T-helper 2 cell (primary cell): ENCODE measurements at places on chromosomes 2 and 18.

DNA sequence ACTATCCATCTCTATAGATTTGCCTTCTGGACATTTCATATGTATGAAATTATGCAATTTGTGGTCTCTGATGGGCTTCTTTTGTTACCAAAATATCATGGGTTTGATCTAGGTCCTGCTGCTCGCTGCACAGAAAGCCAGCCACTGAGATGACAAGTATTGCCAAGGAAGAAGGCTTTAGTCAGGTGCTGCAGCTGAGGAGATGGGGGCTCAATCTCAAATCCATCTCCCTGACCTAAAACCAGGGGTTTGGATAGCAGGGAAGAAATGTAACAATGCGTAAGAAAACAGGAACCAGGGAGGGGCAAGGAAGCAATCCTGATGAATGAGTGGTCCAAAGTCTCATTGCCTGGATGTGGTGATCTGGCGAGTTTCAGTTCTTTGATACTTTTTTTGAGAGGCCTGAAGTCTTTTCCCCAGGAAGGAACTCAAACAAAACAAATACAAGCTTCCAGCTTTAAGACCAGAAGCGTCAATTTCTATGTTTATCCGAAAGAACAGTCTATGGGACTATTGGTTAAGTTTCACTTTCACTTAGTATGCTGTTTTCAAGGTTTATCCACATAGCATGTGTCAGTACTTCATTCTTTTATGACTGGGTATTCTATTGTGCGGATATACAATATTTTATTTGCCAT lies 3.4 kb upstream of the CKAP2L start:
- DNase-seq: no peak

GRCh38 chr2:110980339-110981062 lies 140.2 kb upstream of the BCL2L11 start:
- no peak for DNase-seq

- DNase-seq: no peak
Observed at GRCh38 chr18:42141439-42141838, 186.4 kb downstream of the PIK3C3 start.

DNA sequence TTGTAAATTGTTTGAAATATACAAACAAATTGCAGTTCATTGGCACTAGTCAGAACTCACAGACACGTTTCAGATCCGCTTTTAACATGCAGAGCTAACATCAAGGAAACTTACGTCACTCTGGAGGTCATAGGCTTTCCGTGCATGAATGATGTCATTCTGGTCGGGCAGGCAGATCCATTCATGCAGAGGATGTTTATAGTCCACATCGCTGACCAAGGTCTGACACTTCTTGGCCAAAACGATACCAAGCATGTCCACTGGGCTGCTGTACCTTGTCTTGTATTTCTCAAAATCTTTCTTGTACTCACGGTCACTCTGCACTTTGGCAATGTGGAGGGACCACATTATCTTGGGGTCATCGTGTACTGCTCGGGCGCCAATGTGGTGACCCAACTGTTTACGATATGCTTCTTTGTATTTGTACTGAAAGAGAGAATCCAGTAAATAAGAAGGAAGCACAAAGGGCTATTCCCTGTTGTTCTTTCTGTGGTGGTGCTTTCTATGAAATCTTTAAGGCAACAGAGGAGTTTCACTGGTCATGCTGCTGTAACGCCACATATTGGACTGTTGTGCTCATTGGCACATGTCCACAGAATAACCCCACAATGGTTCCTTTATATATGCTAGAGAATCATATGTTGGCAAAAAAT lies 114.8 kb downstream of the NEB start:
- DNase-seq: no peak

DNA sequence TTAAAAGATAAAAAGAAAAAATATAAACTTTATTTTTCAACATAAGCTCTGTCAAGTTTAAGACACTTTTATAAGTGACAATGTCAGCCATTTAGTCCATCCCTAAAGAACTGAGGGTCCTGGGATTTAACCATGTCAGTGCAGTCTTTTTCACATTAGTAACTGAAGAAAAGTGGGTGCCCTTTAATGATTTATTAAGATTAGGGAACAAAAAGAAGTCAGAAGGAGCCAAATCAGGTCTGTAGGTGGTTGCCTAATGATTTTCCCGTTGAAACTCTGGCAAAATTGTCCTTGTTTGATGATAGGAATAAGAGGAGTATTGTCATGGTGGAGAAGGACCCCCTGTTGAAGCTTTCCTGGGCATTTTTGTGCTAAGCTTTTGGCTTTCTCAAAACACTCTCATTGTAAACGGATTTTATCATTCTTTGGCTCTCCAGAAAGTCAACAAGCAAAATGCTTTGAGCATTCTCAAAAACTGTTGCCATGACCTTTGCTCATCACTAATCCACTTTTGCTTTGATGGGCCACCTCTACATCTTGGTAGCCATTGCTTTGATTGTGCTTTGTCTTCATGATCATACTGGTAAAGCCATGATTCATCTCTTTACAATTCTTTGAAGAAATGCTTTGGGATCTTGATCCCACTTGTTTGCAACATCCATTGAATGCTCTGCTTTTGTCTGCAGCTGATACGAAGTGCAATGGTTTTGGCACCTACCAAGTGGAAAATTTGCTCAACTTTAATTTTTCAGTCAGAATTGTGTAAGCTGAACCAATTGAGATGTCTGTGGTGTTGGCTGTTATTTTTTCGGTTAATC lies 22.0 kb downstream of the TSPYL6 start:
- no peak for DNase-seq

GRCh38 chr2:187698374-187699110 lies 144.3 kb upstream of the TFPI start:
- no peak for DNase-seq

GRCh38 chr2:66836851-66837250 lies 401.9 kb downstream of the MEIS1 start:
- DNase-seq: no peak

DNA sequence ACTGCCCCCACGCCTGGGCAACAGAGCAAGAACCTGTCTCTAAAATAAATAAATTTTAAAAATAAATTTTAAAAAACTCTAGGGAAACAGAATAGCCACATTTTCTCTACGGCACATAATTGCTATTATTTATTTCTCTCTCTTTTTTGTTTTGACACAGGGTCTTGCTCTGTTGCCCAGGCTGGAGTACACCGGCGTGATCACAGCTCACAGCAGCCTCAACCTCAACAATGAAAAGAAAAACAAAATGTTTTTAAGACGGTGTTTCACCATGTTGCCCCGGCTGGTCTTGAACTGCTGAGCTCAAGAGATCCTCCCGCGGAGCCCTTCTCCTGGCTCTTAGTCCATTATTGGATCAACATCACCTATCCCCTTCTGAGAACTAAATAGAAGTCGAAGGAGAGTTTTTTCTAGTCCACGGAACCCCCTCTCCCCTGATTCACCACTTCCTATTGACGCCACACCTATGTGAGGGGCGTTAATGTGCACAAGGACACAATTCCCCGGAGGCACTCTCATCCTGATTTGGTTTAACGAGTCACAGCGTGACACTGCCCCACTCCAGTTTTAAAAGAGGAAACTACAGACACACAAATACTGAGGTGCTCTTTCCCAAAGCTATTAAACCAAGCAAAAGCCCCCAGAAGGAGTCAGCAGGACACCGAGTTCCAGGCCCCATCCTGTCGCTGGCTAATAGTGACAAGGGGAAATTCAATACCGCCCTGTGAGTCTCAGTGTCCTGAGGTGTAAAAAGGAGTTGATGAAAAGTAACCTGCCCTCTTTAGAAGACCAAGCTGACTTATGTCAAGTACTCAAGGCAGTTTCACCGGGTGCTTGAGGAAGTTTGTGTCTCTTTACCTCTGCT lies 1.1 kb downstream of the NPC1 start:
- DNase-seq: peak; percentile 27

DNA sequence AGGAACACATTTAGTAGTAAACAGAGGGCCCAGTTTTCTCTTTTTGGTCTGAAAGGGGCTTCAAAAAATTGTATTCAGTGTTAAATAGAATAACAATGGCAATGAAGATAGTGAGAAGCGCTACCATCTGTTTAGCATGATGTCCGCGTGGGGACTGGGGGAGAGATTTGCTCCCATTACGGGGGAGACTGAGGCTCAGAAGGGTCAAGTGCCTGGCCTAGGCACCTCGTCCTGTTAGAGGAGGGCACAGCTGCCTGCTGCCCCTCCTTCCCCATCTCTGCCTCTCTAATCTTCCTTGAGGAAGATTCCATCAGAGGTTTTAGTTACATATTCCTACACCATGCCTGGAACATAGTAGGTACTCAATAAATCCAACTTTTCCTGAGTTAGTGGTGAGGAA lies 10.1 kb upstream of the TMEM185B start:
- DNase-seq: no peak

- DNase-seq: peak; percentile 34
Observed at GRCh38 chr2:212815453-212815852, 276.9 kb upstream of the ERBB4 start.

DNA sequence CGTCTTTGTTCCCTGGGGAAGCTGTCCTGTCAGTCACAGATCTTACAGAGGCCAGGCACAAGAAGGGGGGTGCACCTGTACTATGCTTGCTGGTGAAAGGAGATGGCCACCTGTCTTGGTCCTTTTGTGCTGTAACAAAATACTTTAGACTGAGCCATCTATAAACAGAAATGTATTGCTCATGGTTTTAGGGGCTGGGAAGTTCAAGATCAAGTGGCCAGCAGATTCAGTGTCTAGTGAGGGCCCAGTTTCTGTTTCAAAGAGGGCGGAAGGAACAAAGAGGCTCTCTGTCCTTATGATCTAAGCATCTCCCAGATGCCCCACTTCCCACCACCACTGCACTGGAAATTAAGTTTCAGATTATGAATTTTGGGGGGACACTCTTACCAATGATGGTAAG lies 35.5 kb upstream of the RPL37A start:
- DNase-seq: no peak

DNA sequence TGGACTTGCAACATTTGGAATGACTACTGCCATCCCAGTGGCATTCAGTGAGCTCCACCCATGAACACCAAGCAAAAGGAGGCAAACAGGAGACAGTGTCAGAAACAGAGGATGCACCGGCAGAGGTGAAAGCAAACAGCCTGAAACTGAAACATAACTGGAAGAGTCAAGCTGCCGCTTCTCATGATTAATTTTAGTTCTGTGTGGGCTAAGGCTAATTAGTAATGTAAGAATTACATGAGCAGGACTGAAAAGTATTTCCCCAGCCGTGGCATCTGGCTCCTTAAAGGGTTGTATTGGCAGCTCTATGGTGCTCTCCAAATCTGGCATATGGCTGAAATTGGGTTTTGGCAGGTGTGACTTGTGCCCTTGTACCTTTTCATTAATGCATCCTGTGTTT lies 1108.1 kb downstream of the TSN start:
- DNase-seq: no peak

DNA sequence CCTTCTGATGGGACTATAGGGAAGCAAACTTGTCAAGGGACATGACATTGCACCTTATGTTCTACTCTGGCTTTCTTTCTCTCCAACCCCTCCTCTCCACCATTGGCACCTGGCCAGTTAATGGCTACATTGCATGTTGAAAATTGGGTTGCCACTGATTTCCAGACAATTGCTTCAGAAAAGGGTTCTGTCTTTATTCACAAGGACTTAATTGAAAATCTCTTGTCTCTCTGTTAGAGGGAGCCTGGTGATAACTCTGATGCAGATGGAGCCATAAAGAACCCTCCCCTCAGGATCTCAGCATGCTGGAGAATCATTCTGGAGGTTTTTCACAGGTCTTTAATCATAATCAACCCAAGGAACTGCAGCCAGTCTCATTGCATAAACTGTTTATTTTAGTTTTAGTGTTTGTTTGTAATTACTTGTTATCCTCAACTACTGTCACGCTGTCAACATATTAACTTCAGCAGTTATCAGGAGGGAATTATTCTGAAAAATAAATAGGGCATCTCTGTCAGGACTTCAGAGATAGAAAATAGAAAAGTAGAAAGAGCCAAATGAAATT lies 316.8 kb downstream of the RIT2 start:
- no peak for DNase-seq

DNA sequence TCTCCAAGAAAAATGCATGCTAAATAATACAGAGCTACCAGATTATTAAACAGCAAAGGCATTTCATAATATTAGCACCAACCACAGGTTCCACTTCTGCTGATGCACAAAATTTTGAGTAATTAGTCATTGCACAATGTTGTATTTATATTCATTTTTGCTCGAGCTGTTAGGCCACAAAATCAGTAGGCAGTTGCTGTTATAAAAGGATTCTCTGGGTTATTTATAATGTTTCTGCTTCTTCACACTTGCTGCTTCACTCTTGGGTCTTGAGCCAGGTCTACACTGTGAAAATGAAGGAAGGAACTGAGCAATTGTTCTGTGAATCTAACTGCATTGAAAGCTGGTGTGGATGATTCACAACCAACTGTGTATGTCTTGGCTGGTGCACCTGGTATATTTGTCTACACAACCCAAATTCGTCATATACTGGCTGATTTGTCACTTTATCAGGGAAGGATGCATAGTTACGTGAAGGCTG lies 38.3 kb downstream of the MRPL33 start:
- DNase-seq: no peak

- no peak for DNase-seq
Observed at GRCh38 chr18:78156466-78156865, 823.2 kb upstream of the SALL3 start.

- DNase-seq: peak; percentile 79
Observed at GRCh38 chr2:148874868-148875341, at the start of gene KIF5C. Gene KIF5C, plus strand, starts transcription at chr2:148875227. Its CDS starts 391 bp downstream, at chr2:148875618.

GRCh38 chr2:167388497-167388896 lies 500.2 kb downstream of the XIRP2 start:
- DNase-seq: no peak

DNA sequence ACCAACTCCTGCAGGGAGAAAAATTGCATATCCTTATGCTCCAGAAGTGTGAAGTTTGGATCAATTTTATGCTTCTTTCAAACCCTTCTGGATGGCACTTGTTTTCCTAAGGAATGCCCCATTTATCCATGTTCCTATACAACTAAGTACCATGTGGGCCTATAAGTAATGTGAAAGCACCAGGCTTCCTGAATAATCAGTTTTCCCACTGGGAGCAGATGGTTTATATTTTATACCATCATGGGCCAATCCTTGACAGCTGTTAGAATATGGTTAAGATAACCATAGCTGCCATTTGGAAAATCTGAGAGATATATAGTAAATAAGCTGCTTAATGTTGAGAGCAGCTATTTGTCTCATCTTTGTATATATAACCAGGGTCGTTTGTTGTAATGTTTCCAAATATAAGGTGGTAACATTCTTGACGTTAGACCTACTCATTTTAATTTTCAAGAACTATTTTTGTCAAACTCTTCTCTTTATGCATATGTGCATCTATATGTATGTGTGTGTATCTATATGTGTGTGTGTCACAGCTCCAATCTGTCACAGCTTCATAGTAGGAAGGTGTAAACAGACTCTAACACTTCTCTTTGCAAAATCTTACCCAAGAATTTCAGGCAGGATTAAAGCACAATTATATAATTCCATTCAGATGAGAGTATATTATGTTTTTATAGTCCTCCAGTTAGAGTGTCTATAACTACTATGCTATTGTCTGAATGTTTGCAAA lies 458.7 kb upstream of the GCFC2 start:
- no peak for DNase-seq
